Occipital lobe (tissue), 3 donors: ENCODE measurements at places on chromosomes 4 and X. TPM values are rescaled to one million over a fixed set of nuclear protein-coding genes. Genes with fewer than 3 reads are reported as not detected.

FAM9C gene
- 0.31 TPM for total RNA-seq

HEPH gene
- 5.1 TPM for total RNA-seq

SCML1 gene
- 5.6 TPM for total RNA-seq

F8A1 gene
- total RNA-seq: 0.47 TPM

TNIP3 gene
- 0.47 TPM for total RNA-seq

POLN gene
- total RNA-seq: 7.8 TPM

ETDB gene
- not detected for total RNA-seq

SHROOM3 gene
- 17.8 TPM for total RNA-seq

FAM184B gene
- 3.6 TPM for total RNA-seq

RAB40AL gene
- total RNA-seq: 0.31 TPM

CENPVL1 gene
- total RNA-seq: 1.7 TPM

HOPX gene
- total RNA-seq: 79.2 TPM

GTPBP6 gene
- total RNA-seq: 15.0 TPM

ESX1 gene
- not detected for total RNA-seq

SMR3B gene
- total RNA-seq: not detected

HTRA3 gene
- 1.2 TPM for total RNA-seq

RAB28 gene
- 31.4 TPM for total RNA-seq

CCDC120 gene
- total RNA-seq: 2.0 TPM

ARAP2 gene
- 91.2 TPM for total RNA-seq

CENPE gene
- total RNA-seq: 5.0 TPM

CYTL1 gene
- total RNA-seq: 0.94 TPM

SCML2 gene
- 15.0 TPM for total RNA-seq

MAOA gene
- total RNA-seq: 11.9 TPM

MAGEC1 gene
- not detected for total RNA-seq

ADH6 gene
- not detected for total RNA-seq

MCF2 gene
- total RNA-seq: 12.9 TPM
